Spleen (tissue), 13 donors: ENCODE measurements at places on chromosomes 3 and 15.
A peak's percentile ranks its signal among the peaks of the same experiment; 100 is the strongest.

- DNase-seq, result peak; percentile 80
These were observed 36.1 kb upstream of the EPHB3 start for GRCh38 chr3:184525337-184526087.

GRCh38 chr3:138985932-138986331 lies 20.1 kb downstream of the PRR23A start:
- DNase-seq, result no peak

DNA sequence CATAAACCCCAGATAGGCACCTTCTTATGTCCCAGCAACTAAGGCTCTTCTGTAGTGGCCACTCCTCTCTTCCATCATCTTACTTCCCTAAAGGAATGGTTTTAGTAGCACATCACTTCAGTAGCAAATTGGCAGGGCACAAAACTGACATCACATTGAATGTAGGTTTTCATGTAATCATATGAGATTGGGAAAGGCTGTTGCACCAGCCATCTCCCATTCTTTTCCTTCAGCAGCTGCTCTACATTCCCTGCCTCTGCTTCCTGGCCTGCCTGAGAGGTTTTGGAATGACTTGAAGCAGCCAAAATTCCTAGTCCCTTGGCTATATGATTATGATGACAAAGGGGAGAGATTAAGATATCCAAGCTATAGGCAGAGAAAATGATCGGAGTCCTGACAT lies 36.5 kb downstream of the NSUN3 start:
- no peak for DNase-seq

DNA sequence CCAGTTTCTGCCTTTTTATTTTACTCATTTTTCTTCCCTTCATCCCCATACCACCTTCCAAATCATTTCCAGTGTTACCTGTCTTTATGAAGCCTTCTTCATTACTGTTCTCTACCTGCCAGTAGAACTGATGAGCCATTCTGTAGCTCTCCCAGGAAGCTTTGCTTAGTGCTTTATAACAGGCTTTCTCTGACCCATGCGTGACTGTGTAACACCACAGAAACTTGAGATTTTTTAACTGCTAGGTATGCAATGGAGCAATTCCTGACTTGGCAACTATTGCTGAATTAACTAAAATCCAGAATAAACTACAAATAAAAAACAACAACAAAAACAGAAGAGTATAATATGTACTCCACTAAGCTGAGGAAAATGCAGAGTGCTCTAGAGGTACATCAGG lies 289.2 kb downstream of the ROBO1 start:
- no peak for DNase-seq

DNA sequence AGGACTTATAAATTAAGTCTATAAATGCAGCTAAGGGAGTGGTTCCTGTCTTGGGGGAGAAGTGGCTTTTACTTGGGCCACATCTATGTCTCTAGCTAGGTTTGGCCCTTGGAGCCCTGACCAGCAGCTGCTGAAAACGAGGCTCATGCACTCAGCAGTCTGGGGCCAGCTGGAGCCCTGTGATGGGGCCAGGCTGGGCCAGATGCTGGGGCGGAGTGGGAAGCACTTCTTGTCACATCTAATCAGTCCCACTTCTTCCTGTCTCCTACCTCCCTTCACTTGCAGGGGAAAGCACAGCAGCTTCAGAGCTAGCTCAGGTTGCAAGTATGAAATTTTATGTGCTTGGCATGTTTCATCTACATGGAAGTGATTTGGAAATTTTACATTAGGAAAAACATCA lies 209.9 kb upstream of the ROPN1 start:
- DNase-seq, result no peak

- DNase-seq, result no peak
These were observed 105.0 kb downstream of the EDEM1 start for GRCh38 chr3:5292512-5292911.

DNA sequence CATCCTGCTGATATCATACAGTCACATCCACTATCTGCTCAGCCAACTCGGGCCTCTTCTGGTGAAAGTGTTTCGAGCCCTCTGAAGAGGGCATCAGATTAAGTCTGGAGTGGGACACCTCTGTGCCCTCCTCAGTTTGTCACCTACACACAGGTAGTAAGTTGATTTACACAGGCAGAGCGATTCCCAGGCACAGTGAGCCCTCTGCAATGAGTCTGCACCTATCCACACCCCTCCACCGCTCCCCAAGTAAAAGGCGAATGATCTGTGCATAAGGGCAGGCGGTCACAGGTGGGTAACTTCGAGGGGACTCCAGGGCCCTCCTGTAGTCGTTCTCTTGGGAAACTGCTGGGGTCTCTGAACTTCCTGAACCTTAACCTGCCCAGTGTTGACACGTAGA lies 152.0 kb downstream of the ATP10A start:
- DNase-seq, result peak; percentile 41

- DNase-seq, result no peak
These were observed 181.1 kb downstream of the PLCL2 start for GRCh38 chr3:17065881-17066280.

- DNase-seq, result no peak
These were observed 367.5 kb downstream of the MECOM start for GRCh38 chr3:169295912-169296570.

DNA sequence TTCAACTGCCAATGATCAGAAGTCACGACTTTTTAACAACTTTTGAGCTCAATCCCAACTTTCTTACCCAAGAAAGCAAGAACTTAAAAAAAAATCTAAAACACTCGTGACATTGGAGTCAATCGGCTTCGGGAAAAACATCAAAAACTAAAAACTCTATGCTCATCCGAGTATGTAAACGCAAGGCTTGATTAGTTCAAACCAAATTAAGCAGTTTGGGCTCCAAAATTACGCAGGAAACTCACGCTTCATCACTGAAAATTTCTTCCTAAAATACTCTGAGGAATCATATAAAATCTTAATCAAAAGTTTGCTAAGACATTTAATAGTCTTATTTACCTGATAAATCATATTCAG lies 1.6 kb downstream of the TRA2B start:
- no peak for DNase-seq

GRCh38 chr3:169758359-169758994 lies 6.4 kb downstream of the TERC start:
- no peak for DNase-seq

GRCh38 chr3:113097960-113098447 lies 107.2 kb downstream of the GTPBP8 start:
- no peak for DNase-seq

DNA sequence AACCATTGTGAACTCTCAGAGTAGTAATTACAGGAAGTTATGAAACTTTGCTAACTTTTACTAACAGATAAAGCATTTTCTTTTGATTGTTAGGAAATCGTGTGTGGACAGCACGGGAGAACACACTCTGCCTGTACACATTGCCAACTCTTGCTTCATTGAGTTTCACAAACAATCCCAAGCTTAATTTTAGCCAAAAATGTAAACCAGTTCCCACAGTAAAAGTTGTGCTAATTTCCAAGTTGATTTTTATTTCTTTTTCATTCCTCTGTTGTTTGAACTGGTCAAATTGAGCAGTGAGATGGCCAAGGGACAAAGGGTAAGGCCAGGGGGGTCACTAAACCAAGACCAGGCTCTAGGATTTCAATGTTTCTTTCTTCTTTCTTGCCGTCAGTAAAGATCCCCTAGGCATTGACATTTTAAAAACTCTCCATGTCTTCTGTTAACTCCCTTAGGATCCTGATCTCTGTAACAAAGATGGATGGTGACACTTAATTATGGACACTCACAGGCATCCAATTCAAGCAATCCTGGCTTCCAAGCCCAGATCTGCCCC lies 414.9 kb downstream of the RBMS3 start:
- DNase-seq, result no peak

DNA sequence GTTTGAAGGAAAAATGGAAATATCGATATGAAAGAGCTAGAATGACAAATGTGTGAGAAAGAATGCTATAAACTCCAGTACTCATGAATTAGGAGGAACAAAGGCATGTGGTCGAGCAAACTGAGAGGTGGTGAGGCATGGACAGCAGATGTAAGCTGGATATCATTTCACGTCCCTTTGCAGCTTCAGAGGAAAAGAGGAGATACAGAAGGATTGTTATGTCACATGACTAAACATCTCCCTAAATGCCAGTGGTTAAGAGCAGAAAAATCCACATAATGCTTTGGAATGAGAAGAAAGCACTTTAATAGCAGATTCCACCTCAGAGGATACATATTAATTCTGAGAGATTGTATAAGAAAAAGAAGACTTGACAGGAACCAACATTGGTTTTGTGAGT lies 248.7 kb downstream of the ZIC4 start:
- no peak for DNase-seq

- no peak for DNase-seq
These were observed 97.0 kb upstream of the SNRPN start for GRCh38 chr15:24857763-24858162.

DNA sequence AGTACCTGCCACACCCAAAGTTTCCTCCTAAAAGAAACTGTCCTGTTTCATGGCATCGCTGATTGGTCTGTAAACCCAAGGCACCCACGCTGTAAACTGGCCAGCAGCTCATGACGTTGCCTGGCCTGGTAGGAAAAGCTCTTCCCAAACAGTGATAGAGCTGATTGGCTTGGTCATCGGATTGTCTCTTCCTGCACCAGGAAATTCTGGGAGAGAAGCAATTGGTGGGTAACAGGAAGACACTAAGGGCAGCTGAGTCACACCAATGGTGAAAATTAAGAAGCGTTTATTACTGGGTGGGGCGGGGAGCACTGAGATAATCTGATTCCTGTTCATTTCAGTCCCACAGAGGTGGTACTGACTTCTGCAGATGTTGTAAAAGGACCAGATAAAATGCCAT lies 31.0 kb downstream of the KLHL6 start:
- DNase-seq, result no peak

- no peak for DNase-seq
These were observed 44.3 kb upstream of the C3orf49 start for GRCh38 chr3:63774781-63775180.

DNA sequence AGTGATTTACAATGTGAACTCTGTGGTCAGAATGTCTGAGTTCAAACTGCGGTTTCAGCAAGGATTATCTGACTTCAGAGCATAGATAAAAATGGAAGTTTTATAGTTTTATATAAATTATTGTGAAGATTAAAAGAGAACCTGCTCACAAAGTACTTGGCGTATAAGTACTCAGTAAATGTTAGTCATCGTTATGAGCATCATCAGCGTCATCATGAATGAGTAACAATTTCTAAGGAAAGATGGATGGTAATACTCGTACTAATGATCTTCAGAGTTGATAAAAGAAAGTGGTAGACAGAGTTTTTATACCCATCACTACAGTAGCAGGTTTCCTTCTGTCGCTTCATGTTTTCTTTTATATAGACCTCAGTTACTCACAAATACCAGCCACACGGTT lies 341.8 kb downstream of the RAP2B start:
- DNase-seq, result no peak

GRCh38 chr15:59636184-59636583 lies 21.1 kb downstream of the GTF2A2 start:
- DNase-seq, result no peak

DNA sequence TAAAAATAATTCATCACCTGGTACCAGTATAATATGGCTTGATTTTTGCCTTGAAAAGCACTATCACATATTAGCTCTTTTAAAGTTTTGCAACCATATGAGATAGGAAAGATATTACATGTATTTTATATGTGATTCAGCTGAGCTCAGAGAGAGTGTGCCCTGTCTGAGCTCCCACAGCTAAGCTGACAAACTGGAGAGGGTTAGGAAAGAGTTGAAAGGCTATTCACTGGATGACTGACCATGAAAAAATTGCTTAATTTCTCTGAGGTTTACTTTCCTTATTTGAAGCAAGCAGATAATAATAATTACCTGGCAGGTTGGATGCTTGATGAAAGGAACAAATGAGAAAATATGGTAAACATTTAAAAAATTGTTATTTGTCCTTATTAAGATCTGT lies 97.4 kb upstream of the CCDC80 start:
- no peak for DNase-seq

- no peak for DNase-seq
These were observed 70.0 kb upstream of the CBLB start for GRCh38 chr3:105938806-105939205.

GRCh38 chr3:58994746-58995330 lies 55.0 kb downstream of the CFAP20DC start:
- no peak for DNase-seq

DNA sequence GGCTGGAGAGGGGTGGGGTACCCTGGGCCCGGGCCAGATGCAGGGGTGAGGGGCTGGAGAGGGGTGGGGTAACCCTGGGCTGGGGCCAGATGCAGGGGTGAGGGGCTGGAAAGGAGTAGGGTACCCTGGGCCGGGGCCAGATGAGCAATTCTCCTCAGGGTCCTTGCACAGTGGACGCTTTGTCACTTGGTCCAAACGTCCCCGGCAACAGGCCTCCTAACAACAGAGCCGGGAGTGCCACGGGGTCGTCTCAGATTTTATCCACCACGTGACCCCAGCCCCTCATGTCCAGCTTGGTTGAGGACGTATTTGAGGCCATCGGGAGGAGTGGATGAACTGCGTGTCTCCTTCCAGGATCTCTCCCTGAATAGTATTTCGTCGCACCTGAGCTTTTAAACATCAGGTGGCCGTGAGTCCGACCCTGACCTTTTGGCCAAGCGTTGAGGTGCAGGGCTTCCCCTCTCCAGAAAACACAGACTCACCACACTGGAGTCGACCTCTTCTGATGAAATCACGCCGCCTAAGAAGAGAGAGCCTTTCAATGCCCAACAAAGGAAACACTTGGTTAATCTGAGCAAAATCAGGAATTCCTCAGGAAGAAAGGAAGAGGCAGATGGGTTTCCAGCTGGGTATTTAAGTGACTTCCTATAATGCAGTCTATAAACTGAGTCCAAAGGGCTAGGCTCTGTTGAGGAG lies 12.8 kb upstream of the LRRC15 start:
- DNase-seq, result peak; percentile 41

DNA sequence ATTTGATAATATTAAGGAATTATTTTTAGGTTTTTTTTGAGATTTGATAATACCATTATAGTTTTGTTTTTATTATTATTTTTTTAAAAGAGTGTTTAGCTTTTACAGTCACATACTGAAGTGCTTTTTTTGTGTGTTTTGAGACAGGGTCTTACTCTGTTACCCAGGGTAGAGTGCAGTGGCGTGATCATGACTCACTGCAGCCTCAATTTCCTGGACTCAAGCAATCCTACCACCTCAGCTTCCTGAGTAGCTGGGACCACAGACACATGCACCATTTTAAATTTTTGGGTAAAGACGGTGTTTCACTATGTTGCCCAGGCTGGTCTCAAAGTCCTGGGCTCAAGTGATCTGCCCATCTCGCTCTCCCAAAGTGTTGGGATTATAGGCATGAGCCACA lies 73.0 kb downstream of the SUMF1 start:
- DNase-seq, result no peak

- no peak for DNase-seq
These were observed 84.1 kb downstream of the TP63 start for GRCh38 chr3:189714991-189715961.

DNA sequence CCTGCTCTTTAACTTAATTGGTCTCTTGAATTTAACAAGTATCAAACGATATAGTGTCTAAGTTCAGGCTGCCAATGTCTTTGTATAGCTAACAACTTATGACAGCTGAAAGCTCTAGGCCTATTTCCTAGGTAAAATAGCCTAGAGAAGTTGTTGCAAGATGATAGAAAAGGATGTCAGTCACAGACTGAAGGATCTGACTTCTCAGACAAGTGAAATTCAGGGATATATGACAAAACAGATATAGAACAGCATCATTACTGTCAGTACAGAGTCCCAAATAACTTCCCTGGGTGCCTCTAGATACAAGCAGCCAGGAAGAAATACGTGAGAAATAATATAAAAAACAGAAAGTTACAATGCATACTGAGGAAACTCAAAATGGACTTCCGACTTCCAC lies 26.7 kb downstream of the C3orf70 start:
- no peak for DNase-seq
